ENCODE measurements at places on chromosomes 11 and 22.

GRCh38 chr11:13782390-13783075 is 114.1 kb downstream of the FAR1 start:
- DNase-seq, result no peak

DNA sequence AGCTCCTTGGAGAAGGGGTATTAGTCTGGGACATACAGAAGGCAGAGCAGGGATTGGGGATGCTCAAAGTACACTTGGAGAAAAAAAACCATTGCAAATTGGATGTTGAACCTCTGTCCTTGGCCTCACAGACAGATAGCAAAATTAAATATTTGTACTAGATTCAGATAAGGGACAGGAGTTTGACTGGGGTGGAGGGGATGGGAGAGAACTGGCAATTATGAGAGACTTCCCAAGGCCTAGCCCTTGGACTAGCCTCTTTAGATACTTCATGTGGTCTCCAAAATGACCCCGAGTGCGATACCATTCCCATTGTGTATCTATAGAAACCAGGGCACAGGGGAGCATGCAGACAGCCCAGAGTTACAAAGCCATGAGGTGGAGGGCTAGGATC is 15.5 kb downstream of the DGAT2 start:
- DNase-seq, result no peak

DNA sequence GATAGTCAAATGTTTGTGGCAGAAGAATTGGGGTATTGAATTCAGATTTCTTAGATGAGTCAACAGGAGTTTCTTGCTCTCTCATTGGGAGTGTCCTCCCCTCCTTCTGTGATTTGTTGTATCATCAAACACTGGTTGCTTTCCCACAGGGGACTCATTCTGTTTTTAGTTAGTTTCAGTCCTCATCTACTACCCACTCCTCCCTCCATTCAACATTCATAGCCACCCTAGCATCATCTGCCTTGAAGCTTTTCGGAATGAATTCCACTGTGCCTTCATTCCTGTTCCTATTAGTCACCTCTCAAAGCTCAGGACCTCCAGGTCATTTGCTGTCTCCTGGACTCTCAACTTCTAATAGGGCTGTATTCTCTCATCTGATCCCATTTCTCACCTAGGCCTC is 31.5 kb upstream of the RAB38 start:
- DNase-seq, result peak; percentile 24

- DNase-seq, result peak; percentile 41
Measured at GRCh38 chr11:30346068-30346688, 23.3 kb downstream of the ARL14EP start.

- peak; percentile 87 for DNase-seq
Measured at GRCh38 chr11:77047007-77047927, 13.1 kb downstream of the B3GNT6 start.

DNA sequence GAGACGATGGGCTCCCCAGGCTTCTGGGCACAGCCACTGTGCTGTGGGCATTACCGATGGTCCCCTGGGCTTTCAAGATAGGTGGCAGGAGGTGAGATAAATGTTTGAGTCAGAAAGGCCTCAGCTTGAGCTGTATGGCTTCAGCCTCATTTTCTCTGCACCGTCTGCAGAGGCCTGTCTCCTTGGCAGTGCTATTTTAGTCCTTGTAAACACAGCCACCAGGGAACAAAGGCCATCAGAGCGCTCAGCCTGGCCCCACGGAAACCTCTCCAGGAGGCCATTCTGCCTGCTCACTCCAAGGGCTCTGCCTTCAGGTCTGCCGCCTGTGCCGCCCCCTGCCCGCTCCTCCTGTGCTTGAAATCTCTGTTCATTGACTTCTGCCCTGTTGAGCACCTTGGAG is 1424.9 kb downstream of the TBC1D22A start:
- no peak for DNase-seq

GRCh38 chr22:43298062-43298801 is 44.9 kb downstream of the SCUBE1 start:
- DNase-seq, result no peak

DNA sequence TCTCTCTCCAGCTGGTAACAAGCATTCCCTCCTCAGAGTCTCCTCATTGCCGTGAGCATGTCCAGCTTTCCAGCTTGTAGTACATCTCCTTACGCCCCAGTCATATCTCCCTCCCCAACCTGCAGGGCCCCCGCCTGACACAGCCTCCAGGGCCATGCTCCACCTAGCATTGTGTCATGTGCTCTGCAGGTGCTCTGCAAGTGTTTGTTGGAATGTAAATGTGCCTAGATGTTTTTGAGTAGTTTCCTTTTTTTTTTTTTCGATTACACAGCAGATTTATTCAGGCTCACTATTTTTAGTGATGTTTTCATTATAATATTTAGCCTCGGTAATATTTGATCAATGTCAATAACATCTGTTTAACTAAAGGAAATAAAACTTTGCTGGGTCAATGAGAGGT is 82.5 kb downstream of the NCAM1 start:
- DNase-seq, result no peak

- peak; percentile 68 for DNase-seq
Measured at GRCh38 chr11:69027704-69028372, 14.8 kb upstream of the MRGPRF start.

GRCh38 chr22:30717331-30717921 is 22.8 kb downstream of the OSBP2 start:
- DNase-seq, result peak; percentile 54

DNA sequence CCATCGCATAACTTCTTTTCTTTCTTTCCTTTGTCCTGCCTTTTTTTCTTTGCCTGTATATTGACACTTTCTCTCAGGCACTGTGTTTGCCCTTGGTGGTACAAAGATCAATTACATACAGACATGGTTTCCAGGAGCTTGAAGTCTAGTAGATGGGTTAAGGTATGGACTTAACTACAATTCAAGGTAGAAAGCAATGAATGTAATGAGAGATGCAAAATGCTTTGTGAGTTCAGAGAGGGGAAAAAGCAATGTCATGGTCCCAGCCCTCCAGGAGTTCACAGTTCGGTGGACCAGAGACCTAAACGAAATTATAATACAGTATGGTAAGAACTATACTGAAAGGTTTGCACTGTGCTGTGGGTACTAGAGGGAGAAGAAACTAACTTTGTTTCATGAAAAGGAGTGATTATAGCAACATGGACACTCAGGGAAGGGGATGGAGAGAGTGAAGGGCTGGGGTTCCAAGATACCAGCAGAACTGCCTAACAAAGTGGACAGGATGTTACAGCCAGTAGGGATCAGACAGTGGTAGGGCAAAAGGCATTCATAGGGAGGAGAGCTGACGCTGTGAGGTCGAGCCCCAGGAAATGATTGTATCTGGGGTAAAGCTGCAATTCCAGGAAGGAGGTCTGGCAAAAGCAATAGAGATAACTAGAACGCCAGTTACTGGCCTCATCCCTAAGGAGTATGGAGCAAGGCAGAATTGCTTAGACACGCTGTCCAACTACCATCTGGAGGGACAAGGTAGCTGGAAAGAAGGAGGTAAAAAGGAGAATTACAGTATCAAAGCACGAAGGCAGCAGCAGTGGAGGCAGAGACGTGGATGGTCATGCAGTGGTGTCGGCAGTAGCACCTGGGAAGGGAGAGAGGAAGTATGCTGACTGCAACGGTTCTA is 158.3 kb upstream of the MTMR2 start:
- DNase-seq, result peak; percentile 37

DNA sequence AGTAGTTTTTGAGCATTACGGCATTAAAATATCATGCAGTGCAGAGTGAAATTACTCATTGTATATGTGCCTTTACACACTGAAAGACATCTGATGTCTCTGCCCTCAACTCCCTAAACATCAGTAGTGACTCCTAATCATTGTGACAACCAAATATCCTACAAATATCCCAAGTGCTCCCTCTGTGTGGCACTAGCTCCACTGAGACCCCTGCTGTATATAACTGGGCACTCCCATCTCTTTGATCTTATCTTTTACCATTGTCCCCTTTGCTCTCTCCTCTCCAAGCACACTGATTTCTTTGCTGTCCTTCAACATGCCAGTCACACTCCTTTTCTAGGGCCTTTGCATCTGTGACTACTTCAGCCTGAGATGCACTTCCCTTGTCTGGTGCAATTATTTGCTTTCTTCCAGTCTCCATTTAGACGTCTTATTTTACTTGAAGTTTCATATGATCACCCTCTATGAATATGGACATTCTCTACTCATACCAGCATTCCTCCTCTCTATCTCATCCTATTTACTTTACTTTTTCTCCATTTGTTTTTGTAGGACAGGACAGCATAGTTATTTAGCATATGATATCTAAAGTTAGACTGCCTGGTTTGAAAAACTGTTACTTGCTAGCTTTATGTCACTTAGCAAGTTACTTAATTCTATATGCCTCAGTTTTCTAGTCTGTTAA is 2.4 kb downstream of the SLC5A12 start:
- DNase-seq, result no peak

- no peak for DNase-seq
Measured at GRCh38 chr11:14577835-14578529, 57.8 kb upstream of the PSMA1 start.

DNA sequence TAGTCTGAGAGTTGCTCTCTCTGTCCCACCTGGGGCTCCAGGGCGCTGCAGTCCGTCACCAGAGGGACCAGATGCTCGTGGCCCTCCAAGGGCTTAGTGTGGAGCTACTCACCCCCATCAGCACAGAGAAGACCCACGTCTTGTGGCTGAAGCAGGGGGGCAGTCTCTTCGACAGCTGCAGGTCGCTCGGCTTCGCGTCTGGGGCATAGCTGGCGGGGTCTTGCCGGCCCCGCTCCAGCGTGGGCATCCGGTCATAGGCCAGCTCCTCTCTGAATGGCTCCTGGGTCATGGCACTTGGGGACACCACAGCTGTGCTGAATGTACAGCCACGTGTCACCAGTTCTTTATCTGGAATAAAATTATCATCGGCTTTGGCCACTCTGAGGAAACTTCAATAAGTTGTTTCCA is 608 bp downstream of the MLC1 start:
- DNase-seq, result no peak

GRCh38 chr22:29128891-29129807 is 56.3 kb downstream of the KREMEN1 start:
- DNase-seq, result peak; percentile 49

DNA sequence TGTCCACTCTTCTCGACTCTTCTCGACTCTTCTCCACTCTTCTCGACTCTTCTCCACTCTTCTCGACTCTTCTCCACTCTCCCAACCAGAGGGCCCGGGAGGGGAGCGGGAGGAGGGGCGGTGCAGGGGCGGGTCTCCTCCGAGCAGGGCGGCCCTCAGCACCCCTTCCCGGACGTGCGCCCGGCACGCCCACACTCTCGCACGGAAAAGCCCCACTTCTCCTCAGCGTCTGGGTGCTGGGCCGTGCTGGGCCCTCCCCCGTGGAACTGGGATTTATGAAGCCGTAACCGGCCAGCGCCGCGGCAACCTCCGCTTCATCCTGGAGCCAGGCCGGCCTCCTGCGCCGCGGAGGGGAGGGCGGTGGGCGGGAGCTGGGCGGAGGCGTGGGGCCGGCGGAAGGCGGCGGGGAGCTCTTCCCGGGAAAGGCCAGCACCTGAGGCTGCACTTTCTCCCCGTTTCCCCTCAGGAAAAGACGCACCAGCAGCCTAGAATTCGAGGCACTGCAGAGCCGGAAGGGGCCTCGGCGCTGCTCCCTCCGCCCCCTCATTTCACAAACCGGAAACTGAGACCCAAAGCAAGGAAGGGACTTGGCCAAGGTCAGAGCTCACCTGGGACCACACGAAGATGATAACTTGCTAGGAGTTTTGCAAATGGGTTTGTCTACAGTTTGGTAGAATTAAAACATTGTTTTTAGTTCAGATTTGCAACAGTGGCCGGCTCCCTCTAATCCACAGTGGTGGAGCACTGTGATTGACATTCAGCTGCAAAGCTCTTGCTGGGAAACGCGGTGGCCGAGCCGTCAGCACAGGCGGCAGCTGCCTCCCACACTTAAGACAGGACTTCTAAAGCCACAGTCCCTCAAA is 31.6 kb upstream of the JAM3 start:
- DNase-seq, result peak; percentile 69

GRCh38 chr11:65653229-65654225 is 9.2 kb downstream of the RELA start:
- DNase-seq, result no peak

GRCh38 chr22:46881373-46882118 is 119.1 kb downstream of the TBC1D22A start:
- peak; percentile 34 for DNase-seq

- DNase-seq, result no peak
Measured at GRCh38 chr11:1923201-1923956, 3.9 kb downstream of the TNNT3 start.

- no peak for DNase-seq
Measured at GRCh38 chr22:22343581-22344296, 99.2 kb downstream of the VPREB1 start.

DNA sequence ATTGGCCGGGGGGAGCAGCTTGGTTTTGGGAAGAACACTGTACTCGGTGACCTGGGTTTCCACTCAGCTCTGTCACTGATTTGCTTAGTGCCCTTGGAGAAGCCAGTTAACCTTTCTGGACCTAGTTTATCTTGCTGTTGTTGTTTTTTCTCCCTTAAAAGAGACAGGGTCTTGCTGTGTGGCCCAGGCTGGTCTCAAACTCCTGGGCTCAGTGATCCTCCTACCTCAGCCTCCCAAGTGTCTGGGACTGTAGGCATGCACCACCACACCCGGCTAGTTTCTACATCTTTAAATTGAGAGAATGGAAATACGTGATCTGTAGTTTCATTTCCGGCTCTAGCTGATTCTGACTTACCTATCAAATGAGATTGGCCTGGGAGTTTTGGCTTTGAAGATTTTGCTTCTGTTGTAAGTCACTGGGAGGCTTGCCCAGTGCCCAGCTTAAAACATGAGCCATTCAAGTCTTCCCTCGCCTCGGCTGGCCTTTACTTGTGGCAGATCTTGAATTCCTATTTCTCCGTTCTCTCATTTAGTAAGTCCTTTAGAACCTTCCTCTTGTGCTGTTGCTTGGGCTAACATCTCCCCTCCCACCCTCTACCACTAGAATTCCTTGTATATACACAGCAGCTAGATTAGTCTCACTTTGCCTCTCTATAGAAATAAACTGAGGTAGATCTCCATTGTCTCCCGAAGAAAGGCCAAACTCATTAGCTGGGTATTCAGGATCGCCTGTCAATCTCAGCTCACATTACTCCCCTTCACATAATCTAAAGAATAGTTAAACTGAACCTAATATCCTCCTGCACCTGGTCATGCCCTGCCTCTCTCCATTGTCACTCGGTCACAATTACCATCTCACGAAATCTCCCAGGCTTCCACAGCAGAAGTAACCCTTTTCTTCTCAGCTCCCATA is 87.7 kb upstream of the SLC25A18 start:
- DNase-seq, result no peak

GRCh38 chr11:61254403-61255025 is 13.5 kb downstream of the PGA5 start:
- peak; percentile 59 for DNase-seq

GRCh38 chr11:44452827-44453572 is 112.5 kb upstream of the CD82 start:
- no peak for DNase-seq

GRCh38 chr22:19797086-19798002 is 36.8 kb downstream of the TBX1 start:
- DNase-seq, result no peak

DNA sequence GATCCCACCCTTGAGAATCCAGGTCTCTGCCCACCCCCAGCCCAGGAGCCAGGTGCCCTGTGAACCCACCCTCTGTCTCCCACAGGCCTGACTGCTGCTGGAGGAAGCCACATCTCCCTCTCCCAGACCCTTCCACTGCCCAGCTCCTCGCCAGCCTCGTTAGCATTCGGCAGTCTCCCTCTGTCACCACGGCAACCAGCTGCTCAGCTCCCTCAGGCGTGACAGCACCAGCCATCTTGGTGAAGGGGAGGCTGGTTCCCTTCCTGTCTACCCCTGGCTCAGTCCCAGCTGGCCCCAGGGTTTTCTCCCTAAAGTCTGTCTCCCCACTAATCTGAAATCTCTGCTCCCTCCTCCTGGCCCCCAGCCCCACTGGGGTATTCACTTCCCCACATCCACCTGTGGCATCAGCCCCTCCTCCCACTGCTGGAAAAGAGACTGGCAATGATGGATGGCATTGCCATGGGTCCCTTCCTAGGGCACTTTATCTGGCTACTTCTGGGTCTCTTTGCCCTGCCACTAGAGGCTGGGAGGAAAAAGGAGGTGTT is 28.1 kb downstream of the NRXN2 start:
- no peak for DNase-seq

Measured in iris pigment epithelial cell (primary cell).